Fibroblast of villous mesenchyme (primary cell): ENCODE measurements at places on chromosomes 3 and 15.

GRCh38 chr3:160065786-160066185 lies 77.2 kb downstream of the IL12A start:
- DNase-seq = no peak

- DNase-seq = no peak
Measured at GRCh38 chr3:141111364-141112155, 60.4 kb downstream of the SPSB4 start.

GRCh38 chr3:46711760-46712159 lies 5.9 kb downstream of the PRSS50 start:
- no peak for DNase-seq

DNA sequence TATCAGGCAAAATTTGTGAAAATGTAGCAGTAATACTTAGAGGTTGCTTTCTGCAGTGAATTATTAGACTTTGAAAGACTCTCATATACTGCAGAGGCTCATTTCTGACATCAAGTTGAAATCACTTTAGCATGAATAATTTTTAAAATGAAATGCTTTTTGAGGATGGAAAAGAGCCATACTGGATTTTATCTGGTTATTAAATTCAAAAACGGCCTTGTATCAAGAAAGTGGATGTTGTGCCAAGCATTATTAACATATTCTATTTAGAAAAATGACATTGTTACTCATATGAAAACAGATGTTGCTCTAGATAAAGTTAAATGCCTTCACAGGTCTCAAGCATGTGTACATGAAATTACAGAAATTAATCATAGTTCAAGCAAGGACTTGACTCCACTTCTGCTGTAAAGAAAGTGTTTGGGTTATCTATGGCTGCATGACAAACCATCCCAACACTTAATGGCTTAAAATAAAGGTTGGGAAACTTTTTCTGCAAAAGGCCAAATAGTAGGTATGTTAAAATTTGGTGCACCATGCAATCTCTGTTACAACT lies 64.5 kb upstream of the ZNF280D start:
- DNase-seq = no peak

DNA sequence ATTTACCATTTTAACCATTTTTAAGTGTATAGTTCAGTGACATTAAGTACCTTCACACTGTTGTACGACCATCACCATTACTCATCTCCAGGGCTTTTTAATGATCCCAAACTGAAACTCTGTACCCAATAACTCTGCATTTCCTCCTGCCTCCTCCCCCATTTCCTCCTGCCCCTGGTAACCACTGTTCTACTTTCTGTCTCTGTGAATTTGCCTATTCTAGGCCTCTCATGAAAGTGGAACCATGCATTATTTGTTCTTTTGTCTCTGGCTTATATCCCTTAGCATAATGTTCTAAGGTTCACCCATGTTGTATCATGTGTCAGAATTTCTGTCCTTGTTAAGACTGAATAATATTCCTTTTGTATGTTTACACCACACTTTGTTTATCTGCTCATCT lies 154.2 kb downstream of the MECOM start:
- no peak for DNase-seq

GRCh38 chr3:125011941-125012340 lies 43.9 kb downstream of the HEG1 start:
- DNase-seq = peak; percentile 84

DNA sequence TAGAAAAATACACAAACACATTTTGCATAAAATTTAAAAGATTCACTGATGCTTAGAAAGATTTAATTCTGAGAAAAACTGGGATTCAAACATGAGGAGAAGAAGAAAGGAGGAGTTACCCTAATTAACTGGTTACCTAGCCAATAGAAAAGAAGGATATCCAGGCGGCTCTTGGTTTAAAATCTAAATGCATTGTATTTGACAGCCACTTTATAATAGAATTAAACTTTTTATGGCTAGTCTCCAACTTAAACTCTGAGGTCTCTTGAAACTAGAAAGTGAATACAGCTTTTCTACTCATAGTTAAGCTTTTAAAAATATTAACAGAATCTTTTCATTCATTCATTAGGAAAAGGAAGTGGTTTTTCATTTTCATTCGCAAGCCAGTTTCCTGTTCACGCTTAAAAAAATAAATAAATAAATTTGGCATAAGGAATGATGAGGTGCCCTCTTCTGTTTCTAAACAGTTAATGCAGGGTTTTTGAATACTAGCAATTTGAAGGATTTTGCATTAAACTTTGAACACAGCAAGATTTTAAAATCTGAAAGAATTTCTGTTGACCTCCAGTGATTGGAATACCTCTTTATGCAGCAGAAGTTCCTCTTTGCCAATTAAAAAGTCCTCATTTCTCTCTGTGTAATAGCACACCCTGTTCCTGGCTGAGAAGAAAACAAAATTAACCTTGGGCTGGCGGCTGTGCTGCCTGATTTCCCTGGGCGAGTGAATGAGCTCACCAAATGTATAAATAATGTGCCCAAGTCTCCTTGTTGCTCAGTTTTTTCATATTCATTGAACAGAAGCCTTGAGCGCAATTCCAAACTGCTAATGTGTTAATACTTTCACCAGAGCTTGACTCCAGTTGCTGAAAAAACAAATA lies 105.1 kb downstream of the ZMAT3 start:
- DNase-seq = peak; percentile 49

- no peak for DNase-seq
Measured at GRCh38 chr15:89423981-89424380, 72.4 kb downstream of the RHCG start.

DNA sequence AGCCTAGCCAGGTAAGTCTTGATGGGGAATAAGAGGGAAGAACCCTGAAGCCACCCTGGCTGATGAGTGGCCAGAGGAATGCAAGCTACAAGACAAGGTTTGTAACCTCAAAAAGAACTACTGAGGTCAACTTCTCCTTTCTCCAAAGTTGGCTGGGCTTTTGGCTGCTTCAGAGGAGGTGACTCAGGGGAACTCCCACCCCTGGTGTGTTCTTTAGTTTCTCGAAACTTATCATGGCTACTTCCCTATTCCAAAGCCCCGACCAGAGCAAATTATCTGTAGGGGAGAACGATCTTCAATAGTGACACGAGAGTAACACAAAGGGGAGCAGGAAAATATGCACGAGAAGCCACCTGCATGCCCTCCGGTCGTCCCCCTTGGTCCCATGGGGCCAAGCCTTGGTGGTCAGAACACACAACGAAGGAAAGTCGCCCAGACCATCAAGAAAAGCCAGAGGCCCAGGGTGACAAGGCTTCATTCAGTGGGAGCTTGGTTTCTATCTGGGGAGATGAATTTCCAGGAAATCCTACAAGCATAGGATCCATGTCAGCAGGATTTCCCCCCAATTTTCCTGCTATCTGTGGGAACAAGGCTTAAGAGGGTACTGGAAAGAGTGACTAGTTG lies 6.5 kb upstream of the BCL2A1 start:
- DNase-seq = no peak

DNA sequence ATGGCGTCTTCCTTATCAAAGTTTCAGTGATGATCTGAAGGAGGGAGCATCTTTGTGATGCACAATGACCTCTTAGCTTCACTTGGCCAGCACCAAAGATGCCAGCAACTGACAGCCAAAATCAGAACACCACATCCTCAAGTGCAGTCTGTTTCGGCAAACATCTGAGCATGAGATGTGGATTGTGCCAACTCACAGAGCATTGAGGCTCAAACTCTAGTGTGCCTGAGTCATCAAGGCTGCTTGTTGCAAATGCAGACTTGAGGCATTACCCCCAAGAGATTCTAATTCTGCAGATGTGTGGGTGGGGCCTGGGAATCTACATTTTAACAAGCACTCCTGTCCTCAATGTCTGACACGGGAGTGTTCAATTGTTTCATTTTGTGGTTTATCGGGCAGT lies 35.8 kb downstream of the ABHD5 start:
- DNase-seq = no peak

DNA sequence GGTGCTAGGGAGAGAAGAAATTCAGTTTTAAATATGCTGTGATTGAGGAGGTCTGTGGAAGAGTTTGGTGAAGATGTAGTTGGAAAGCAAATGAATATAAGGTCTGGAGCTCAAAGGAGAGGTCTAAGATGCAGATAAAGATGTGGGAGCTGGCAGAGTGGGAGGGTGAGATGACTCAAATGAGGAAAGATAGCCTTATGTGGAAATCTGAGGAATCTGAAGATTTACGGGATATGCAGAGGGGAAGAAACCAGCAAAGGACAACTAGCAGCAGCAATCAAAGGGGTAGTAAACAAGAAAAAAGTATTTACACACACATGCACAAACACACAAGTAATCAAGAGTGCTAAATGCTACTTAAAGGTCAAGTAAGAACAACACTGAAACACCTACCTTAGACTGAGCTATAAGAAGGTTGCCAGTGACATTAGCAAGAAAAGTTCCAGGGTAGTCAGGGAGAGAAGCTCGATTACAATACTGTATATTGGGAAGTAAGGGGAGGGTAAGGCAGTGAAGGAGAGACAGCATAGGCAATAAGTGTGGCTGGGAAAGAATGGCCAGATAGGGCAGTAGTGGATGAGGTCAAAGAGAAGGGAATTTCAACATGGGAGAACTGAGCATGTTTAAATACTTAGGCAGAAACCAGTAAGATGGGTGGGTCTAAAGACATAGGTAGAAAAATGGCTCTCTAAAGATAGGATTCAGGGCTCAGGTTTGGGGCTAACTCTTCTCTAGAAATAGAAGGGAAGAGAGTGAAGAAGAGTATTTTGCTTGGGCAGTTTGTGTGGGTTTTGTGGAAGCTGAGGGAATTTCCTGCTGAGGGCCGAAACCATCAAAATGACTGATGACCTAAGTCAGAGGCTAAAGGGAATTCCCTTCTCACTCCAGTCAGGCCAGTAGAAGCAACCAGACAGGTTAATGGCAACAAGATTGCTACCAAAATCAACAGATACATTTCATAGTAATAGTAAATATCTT lies 8.9 kb downstream of the CMTM6 start:
- DNase-seq = peak; percentile 64

DNA sequence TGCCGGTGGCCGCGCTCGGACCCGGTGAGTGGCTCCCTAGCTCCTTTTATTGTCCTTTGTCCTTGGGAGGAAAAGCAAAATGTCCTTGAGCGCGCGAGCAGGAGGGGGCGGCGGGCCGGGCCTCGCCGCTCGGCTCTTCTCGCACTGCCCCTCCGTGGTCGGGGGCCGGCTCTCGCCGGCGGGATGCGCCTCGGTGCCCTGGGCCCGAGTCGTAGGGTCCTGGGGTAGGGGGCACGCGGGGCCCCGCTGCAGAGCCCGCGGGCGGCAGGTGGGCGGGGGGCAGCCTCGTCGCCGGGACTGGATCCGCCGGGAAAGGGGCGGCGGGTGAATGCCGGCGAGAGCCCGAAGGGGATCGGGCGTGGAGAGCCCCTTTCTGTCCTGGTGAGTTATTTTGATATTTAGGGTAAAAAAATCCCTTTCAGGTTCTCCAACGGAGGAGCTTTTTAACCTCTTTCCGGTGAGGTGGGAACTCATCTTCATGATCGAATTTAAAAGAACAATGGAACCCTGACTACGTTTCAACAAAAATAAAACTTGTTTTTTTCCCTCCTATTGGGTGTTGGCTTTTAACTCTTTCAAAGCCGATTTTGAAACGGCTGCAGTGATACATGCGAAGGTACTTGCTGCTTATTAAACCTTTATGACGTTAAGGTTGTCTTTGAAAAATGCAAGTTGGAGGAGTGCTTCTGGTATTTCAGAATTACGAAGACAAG lies 16.8 kb upstream of the CHD2 start:
- DNase-seq = peak; percentile 67

GRCh38 chr3:64559588-64559987 lies 128.2 kb downstream of the ADAMTS9 start:
- no peak for DNase-seq

- peak; percentile 85 for DNase-seq
Measured at GRCh38 chr15:63372018-63372705, 9.5 kb downstream of the CA12 start.

DNA sequence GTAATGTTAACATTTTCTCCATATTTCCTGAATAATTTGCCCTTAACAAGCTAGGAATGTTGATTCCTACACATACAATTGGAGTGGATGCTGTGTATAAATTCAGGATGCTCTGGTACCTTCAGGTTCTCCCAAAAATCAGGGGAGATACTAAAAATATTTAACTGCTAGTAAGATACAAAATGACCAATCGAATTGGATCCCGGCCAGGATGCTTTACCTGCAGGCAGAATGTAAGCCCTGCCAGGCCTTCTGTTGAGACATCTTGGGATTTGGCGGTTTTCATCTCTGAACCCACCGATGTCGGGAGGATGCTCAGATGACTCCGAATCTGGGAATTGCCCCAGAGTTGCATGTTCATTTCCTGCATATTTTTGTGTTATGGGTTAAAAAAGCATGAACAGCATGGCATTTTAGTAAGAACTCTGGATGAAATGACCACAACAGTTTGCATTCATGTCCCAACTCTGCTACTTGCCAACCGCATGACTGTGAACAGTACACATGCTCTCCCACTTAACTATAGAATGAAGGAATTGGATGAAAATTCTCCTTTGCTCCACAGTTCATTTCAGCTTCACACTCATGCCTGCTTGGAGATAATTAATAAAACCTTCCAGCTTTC lies 241.4 kb upstream of the TBL1XR1 start:
- no peak for DNase-seq

DNA sequence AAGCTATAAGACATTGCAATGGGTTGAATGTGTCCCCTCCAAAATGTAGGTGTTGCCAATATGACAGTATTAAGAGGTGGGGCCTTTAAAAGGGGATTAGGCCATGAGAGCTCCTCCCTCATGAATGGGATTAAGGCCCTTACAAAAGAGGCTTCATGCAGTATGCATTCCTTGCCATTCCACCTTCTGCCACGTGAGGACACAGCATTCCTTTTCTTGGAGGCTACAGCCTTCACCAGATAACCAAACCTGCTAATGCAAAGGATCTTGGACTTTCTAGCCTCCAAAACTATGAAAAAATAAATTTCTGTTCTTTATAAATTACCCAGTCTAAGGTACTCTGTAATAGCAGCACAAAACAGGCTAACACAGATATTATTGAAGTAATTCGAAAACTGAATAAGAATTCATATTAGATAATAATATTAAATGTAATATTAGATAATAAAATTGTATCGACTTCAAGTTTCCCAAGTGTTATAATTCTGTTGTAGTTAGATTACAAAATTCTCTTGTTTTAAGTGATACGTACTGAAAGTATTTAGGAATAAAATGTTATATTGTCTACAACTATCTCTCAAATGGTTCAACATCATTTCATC lies 29.4 kb upstream of the ATP8B4 start:
- peak; percentile 65 for DNase-seq

- no peak for DNase-seq
Measured at GRCh38 chr3:109852283-109852682, 514.9 kb upstream of the DPPA4 start.

DNA sequence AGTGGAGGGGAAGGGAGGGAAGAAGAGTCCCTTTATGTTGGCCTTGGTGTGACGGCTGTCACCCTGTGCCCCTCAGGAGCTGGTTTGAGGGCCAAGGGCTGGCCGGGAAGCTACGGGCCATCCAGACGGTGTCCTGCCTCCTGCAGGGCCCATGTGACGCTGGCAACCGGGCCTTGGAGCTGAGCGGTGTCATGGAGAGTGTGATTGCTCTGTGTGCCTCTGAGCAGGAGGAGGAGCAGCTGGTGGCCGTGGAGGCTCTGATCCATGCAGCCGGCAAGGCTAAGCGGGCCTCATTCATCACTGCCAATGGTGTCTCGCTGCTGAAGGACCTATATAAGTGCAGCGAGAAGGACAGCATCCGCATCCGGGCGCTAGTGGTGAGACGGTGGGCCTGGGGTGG lies 8.1 kb upstream of the RCCD1 start:
- DNase-seq = no peak

GRCh38 chr3:30520699-30521098 lies 85.7 kb upstream of the TGFBR2 start:
- DNase-seq = peak; percentile 21
